ENCODE measurements at places on chromosomes 3 and 15. TPM values are rescaled to one million over a fixed set of nuclear protein-coding genes. Genes with fewer than 3 reads are reported as not detected.

The RTP3 gene
- total RNA-seq: not detected

The HAPLN3 gene
- total RNA-seq: 21.5 TPM

The DZIP1L gene
- 5.5 TPM for total RNA-seq

The ADAMTS7 gene
- 0.18 TPM for total RNA-seq

- H3K36me3 ChIP-seq: no peaks in the 10 kb centered on the region
- no peaks in the 10 kb centered on the region for H3K27me3 ChIP-seq
- no peak overlapping the region for H3K27ac ChIP-seq
- DNase-seq: no peak
Observed at GRCh38 chr3:176376531-176376930, 820.8 kb downstream of the TBL1XR1 start.

DNA sequence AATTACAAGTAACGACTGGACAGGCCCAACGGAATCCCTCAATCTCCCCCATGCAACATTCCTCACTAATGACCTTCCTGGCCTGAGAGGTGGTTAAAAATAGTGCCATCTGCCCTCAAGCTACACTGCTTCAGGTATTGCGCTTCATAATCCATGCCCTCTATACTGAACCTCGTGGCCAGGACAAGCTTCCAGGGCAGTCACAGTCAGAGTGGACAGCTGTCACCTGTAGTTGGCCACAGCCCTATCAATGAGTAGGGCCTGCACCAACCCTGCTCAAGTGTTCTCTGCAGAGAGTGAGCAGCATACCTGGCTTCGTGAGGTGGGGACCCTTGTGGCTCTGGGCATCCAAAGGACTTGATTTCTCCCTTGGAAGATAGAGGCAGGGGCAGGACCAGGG, 46.9 kb upstream of the SEMA4B start:
- H3K4me1 ChIP-seq: peaks cover 10% of the 10 kb centered on the region
- H3K27ac ChIP-seq: no peak overlapping the region
- no peaks in the 10 kb centered on the region for H3K36me3 ChIP-seq
- no peaks in the 10 kb centered on the region for H3K27me3 ChIP-seq
- no peak for DNase-seq

- H3K4me3 ChIP-seq: no peak overlapping the region
- no peaks in the 10 kb centered on the region for H3K36me3 ChIP-seq
- peak; percentile 71 for DNase-seq
Observed at GRCh38 chr3:177284383-177284881, 87.2 kb upstream of the TBL1XR1 start.

DNA sequence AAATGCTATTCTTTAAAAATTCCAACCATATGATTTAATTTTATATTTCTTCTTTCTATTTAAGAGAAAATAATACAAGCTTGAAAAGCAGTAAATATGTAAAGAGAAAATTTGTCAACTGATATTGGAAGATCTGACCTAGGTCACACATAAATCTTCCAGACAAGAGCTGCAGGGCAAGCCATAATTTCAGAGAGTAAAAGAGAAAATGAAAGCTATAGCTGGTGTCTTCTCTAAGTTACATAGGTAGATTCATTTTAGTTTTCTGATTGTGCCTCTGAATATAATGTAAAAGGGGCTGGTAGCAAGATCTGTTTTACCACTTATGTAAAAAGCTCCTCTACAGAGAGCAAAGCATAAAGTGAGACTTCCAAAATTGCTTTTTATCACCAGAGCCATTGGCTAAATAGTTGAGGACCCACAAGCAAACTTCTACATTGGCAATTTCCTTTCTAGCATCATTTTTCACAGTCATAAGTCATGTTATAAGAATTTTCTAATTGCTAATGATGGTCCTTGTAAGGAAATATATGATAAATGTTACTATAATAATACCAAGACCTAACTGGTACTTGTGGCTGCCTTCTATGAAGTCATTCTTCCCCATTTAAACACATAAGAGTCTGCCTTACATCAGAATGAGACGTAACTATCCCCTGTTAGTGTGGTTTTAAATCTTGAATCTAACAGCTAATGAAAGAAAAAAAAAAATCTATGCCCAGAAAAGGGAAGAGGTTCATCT, 80.8 kb upstream of the SKOR1 start:
- H3K4me1 ChIP-seq: no peaks in the 10 kb centered on the region
- DNase-seq: no peak
- H3K27me3 ChIP-seq: no peaks in the 10 kb centered on the region

- DNase-seq: no peak
- H3K27me3 ChIP-seq: no peaks in the 10 kb centered on the region
- H3K27ac ChIP-seq: no peak overlapping the region
Observed at GRCh38 chr3:47149339-47149933, 14.5 kb downstream of the SETD2 start.

GRCh38 chr3:39412668-39413260, 6.2 kb downstream of the RPSA start:
- no peak overlapping the region for H3K27ac ChIP-seq
- H3K27me3 ChIP-seq: no peaks in the 10 kb centered on the region
- no peak overlapping the region for H3K4me3 ChIP-seq
- no peaks in the 10 kb centered on the region for H3K4me1 ChIP-seq
- DNase-seq: no peak
- H3K36me3 ChIP-seq: no peaks in the 10 kb centered on the region

GRCh38 chr3:13867732-13868131, 12.1 kb downstream of the WNT7A start:
- H3K27ac ChIP-seq: no peak overlapping the region
- no peaks in the 10 kb centered on the region for H3K27me3 ChIP-seq
- no peak for DNase-seq
- no peaks in the 10 kb centered on the region for H3K4me1 ChIP-seq
- no peak overlapping the region for H3K4me3 ChIP-seq

GRCh38 chr3:149382101-149382467, 4.6 kb upstream of the TM4SF1 start:
- H3K4me3 ChIP-seq: no peak overlapping the region
- no peak overlapping the region for H3K27ac ChIP-seq
- DNase-seq: no peak

DNA sequence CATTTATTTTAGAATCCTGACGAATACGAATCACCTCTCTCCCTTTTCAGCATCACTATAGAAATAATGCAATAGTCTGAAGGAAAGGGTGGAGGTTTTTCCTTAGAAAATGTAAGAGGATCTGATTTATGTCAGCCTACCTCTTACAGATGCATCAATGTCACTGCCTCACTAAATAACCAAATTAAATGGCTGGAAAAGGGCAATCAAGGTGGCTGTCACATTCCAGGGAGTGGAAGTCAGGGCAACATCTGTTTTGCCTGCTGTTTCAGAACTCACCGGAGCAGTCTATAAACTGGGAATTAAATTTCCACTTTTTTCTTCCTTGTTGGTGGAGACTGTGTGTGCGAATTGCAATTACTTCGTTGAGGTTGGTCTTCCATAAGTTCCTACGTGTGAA, 299.3 kb upstream of the PDZRN3 start:
- DNase-seq: no peak
- no peaks in the 10 kb centered on the region for H3K4me1 ChIP-seq
- no peaks in the 10 kb centered on the region for H3K36me3 ChIP-seq
- H3K4me3 ChIP-seq: no peak overlapping the region
- H3K27me3 ChIP-seq: no peaks in the 10 kb centered on the region
- no peak overlapping the region for H3K27ac ChIP-seq

All from Peyer's patch (tissue), 4 donors.